ENCODE measurements at places on chromosomes 2 and 18. TPM values are rescaled to one million over a fixed set of nuclear protein-coding genes. Genes with fewer than 3 reads are reported as not detected.

DNAH7 gene
- not detected for total RNA-seq

RGPD8 gene
- total RNA-seq, result 7.4 TPM

CAPN14 gene
- total RNA-seq, result 0.20 TPM

RBM45 gene
- 18.1 TPM for total RNA-seq

YPEL5 gene
- 18.5 TPM for total RNA-seq

SULT1C4 gene
- not detected for total RNA-seq

TUBB6 gene
- total RNA-seq, result 13.0 TPM

PLEKHM3 gene
- 6.1 TPM for total RNA-seq

AFF3 gene
- total RNA-seq, result 4.1 TPM

UPP2 gene
- not detected for total RNA-seq

KCNF1 gene
- not detected for total RNA-seq

C2orf74 gene
- 7.0 TPM for total RNA-seq

ANKRD23 gene
- total RNA-seq, result 15.0 TPM

CTAGE1 gene
- total RNA-seq, result not detected

KCNIP3 gene
- total RNA-seq, result not detected

STK25 gene
- 110 TPM for total RNA-seq

LCT gene
- total RNA-seq, result 0.64 TPM

SERPINB10 gene
- total RNA-seq, result not detected

CD8B gene
- total RNA-seq, result 0.80 TPM

HNRNPA3 gene
- total RNA-seq, result 358 TPM

DES gene
- not detected for total RNA-seq

Data from T-helper 2 cell treated with Interferon-gamma antibody and Interleukin-4, amounts not matched to agents 100 ng/mL and 5 ng/mL, for 36 hours (primary cell).